Skeletal muscle tissue (tissue), 5 donors: ENCODE measurements at places on chromosomes 12 and 14. TPM values are rescaled to one million over a fixed set of nuclear protein-coding genes. Genes with fewer than 3 reads are reported as not detected.

The RAD9B gene
- 1.6 TPM for total RNA-seq

The OTX2 gene
- total RNA-seq: not detected

The PLEKHD1 gene
- total RNA-seq: under 0.01 TPM

The KLHL42 gene
- 13.6 TPM for total RNA-seq

The VRTN gene
- not detected for total RNA-seq

The ACYP1 gene
- 8.4 TPM for total RNA-seq

The KCNJ8 gene
- 32.4 TPM for total RNA-seq

The AQP6 gene
- total RNA-seq: 0.52 TPM

The HHIPL1 gene
- total RNA-seq: 2.6 TPM

The TAS2R30 gene
- total RNA-seq: 12.5 TPM

The SERPINA1 gene
- 3.7 TPM for total RNA-seq

The CCDC177 gene
- total RNA-seq: not detected

The PXMP2 gene
- total RNA-seq: 22.4 TPM

The LRRC9 gene
- not detected for total RNA-seq

The REM2 gene
- under 0.01 TPM for total RNA-seq

The HOXC10 gene
- 3.7 TPM for total RNA-seq

The INHBC gene
- total RNA-seq: not detected

The HCAR3 gene
- total RNA-seq: not detected

The CPSF6 gene
- 35.5 TPM for total RNA-seq

The LRRC10 gene
- 0.52 TPM for total RNA-seq

The SPIC gene
- not detected for total RNA-seq

The PPP2R3C gene
- total RNA-seq: 52.7 TPM

The SYNDIG1L gene
- under 0.01 TPM for total RNA-seq

The BEGAIN gene
- 1.0 TPM for total RNA-seq

The SLC25A29 gene
- total RNA-seq: 30.8 TPM

The ABHD12B gene
- total RNA-seq: not detected

The MYF5 gene
- total RNA-seq: 28.2 TPM

The KIF5A gene
- total RNA-seq: under 0.01 TPM

The IRAK3 gene
- total RNA-seq: 11.0 TPM

The KCNH3 gene
- 0.52 TPM for total RNA-seq

The GSC gene
- total RNA-seq: 2.6 TPM

The ATXN7L3B gene
- 35.5 TPM for total RNA-seq

The P2RX2 gene
- not detected for total RNA-seq

The C3AR1 gene
- 7.8 TPM for total RNA-seq

The OAS2 gene
- total RNA-seq: 6.8 TPM

The ARG2 gene
- total RNA-seq: 1.0 TPM

The PRR13 gene
- total RNA-seq: 15.7 TPM

The TTC6 gene
- total RNA-seq: 0.52 TPM

The DCTN2 gene
- total RNA-seq: 79.9 TPM
